ENCODE measurements at places on chromosomes 6 and 20.

DNA sequence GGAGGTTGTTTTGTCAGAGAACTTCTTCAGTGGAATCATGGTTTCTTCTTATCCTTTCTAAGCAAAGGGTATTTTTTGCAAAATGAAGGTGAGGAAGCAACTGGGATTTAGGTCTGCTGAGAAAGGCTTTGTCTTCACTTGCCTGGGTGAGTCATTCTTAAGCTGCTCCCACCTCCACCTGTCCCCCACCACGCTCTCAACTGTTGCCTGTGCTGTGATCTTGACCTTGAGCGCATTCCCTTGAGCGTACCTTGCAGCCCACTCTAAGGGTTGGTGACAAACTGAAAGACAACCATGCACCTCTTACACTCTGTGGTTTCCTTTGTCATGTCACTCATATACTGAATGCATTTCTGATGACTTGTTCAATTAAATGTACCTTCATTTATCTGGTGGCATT is 641.1 kb downstream of the RNF144B start:
- DNase-seq = no peak

- no peak for DNase-seq
These were observed 406.4 kb downstream of the QKI start for GRCh38 chr6:163820745-163821458.

DNA sequence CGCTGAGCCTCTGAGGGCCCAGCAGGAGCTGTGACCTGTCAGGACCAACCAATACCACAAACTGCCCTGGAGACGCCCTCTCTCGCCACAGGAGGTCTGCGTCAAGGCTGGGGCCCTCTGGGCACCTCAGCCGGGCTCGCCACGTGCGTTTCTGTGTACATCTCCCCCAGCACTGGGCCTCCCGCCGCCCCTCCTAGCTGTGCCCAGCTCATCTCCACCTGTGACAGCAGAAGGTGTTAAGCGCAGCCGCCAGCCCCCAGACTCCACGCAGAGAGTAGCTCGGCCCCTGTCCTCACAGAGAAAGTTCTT is 91.4 kb downstream of the TAF4 start:
- DNase-seq = no peak

GRCh38 chr6:85641897-85642773 is 551 bp downstream of the SYNCRIP start:
- DNase-seq = no peak
